Left lung (tissue), 14 donors: ENCODE measurements at places on chromosomes 4 and X.

- no peak for DNase-seq
These were observed 87.0 kb downstream of the RNF150 start for GRCh38 chr4:141046255-141046654.

GRCh38 chr4:159682996-159683395 is 580.1 kb downstream of the RAPGEF2 start:
- DNase-seq: no peak

- no peak for DNase-seq
These were observed 2.4 kb downstream of the PRICKLE3 start for GRCh38 chrX:49183701-49184281.

DNA sequence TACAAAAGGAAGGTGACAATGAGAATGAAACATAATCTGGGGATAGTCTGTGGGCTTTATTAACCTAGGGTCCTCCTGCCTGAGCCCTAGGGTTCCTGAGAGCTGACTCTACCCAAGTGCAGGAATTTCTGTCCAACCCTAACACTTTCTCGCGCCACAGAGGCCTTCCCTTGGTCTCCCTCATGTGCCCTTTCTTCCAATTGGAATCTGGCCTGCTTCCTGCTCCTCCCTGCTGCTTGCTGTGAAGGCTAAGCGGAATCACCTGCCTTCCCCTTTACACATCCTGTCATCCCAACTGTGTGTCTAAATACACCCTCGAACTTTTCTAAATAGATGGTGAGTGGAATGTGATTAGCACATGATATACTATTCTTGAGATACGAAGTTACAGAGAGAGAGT is 5.9 kb downstream of the MAGEA11 start:
- DNase-seq: no peak

GRCh38 chr4:18405054-18405453 is 383.5 kb upstream of the LCORL start:
- no peak for DNase-seq

- DNase-seq: no peak
These were observed 172.3 kb downstream of the SHROOM3 start for GRCh38 chr4:76607266-76607799.

- no peak for DNase-seq
These were observed 44.9 kb downstream of the JADE1 start for GRCh38 chr4:128854433-128854832.

DNA sequence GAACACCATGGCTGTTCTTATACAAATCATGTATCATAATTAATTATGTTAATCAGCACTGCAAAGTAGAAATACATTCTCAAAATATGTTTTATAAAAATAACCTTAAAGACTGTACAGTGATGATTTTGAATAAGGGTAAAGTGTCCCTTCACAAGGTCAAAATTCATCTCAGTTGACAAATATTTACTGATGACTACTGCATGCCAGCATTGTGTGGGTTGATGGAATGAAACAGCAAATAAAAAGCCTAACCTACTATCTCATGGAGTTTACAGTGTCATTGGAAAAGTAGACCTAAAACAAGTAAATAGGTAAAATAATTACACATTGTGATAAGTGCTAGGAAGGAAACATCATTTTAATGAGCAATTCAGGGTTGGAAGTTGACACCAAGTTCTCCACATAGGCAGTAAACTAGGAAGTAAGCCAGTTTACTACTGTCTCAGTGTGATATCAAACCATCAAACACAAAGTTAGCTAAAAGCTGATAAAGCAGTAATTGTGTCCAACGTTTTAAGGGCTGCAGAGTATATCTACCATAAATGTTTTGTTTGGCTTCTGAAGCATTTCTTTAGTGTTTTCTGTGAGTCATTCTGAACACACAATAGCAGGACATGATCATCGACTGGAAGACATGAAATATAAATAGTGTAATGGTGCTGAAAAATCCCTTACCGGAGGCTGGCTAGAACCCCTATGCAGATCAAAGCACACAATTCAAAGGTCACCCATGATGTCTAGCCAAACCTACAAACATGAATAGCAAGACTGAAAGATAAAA is 221.8 kb downstream of the DACH2 start:
- no peak for DNase-seq

DNA sequence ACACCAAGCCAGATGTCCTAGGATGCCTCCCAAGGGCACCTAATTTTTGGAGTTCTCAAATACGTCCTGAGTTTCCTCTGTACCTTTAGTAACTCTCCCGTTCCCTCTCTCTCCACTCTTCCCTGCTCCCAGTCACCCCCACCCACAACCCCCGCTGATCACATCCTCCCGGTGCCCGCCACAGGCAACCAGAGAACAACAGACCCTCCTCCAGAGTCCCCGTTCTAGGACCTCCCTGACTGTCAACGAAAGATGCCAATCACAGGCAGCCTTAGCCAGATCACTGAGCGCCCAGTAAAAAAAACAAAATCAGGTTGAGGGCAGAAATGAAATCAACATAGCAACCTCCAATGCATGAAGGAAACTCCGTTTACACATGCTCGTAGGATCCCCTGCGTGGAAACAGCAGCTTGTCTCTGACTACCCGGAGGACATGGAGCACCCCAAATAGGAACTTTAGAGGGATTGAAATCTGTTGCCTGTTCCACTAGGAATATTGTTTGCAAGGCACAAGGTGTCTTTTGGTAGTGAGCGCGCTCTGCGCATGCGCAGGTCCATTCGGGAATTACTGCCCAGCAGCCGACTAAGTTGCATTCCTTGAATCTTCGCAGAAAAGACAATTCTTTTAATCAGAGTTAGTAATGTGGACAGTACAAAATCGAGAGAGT is at the start of gene GABRB1:
TSS of gene GABRB1 (plus strand) at position 557 of the 668 bp plus-strand sequence.
- peak; percentile 71 for DNase-seq

GRCh38 chr4:150323406-150324325 is 245.4 kb downstream of the DCLK2 start:
- DNase-seq: peak; percentile 14

DNA sequence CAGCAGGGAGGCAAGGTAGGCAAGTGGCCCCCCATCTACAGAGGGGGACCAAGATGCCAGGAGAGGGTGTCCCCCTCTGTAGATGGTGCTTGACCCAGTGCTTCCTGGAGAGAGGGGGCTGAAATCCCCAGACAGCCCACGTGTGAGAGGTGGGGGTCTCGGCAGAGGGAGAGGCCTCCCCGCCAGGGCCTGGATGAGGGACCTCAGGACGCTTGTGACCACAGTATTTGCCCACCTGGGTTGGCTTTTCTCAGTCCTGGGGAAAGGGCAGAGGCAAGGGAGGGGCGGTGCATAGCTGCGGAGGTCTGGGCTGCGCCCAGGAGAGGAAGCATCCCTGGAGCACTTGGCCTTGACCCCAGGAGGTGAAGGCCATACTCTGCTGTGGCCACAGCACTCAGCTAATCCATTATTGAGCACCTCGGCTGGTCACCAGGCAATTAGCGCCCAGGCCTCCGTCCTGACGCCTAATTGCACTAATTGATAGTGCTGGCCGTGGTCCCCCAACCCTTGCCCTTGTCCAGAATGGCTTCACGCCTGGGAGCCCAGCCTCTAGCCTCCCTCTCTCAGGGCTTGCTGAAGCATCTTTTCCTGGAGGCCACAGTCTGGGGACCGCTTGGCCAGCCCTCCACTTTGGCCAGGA is 30.7 kb downstream of the HMX1 start:
- DNase-seq: peak; percentile 47

DNA sequence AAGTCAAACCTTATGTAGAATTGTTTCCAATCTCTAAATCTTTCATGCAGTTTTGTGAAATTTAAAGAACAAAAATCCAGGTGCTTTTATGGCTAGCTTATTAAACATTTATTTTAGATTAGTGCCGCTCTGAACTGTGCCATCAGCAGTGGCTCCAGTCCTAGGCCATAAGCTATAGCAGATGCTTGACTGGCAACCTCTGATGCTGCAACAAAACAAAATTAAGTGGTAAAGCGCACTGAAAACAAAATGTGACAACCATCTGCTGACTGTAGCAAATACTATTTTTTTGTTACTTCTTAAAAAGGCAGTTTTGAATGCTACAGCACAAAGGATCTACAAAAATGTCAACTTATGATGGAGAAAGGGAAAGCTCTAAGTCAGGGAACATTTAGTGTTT is 237.4 kb downstream of the DCLK2 start:
- DNase-seq: no peak

DNA sequence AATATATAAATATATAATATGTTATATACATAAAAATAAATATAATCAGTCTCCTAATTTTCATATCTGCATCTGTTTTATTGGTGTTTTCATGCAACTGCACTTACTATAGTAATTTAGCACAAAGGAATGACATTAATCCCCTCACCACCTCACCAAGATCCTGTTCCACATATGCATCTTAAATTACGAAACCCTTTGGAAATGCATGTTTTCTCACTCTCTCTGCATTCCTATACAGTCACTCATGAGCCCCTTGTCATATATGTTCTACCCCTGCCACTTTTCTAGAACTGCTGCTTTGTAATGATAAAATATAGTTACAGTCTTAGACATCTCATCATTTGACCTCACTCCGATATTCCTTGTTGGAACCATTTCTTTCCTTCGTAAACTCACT is 728.7 kb upstream of the SLIT2 start:
- DNase-seq: no peak

GRCh38 chrX:136200466-136200865 is 50.7 kb downstream of the MAP7D3 start:
- no peak for DNase-seq

- no peak for DNase-seq
These were observed 721 bp upstream of the TMEM150C start for GRCh38 chr4:82562564-82562854.

- DNase-seq: no peak
These were observed 344.6 kb upstream of the CTSO start for GRCh38 chr4:156298230-156298629.

DNA sequence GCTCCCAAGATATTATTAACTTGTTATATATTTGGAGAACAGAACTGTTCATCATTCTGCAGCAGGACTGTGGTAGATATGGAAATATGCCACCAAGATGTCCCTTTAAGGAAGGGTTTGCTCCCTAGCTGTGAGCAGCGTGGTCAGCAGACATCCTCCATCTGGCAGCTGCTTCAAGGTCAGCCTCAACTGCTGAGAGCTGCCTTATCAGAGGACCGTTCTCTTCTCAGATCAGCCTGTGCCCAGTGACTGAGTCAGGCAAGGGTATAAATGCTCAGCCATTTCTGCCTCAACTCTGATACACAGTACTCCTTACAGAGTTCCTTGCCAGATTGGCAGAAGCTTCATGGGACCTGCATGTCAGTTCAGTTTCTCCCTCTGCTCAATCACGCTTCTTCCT is 63.4 kb upstream of the MAGEB2 start:
- no peak for DNase-seq

- no peak for DNase-seq
These were observed 21.4 kb upstream of the CLGN start for GRCh38 chr4:140448830-140449229.

DNA sequence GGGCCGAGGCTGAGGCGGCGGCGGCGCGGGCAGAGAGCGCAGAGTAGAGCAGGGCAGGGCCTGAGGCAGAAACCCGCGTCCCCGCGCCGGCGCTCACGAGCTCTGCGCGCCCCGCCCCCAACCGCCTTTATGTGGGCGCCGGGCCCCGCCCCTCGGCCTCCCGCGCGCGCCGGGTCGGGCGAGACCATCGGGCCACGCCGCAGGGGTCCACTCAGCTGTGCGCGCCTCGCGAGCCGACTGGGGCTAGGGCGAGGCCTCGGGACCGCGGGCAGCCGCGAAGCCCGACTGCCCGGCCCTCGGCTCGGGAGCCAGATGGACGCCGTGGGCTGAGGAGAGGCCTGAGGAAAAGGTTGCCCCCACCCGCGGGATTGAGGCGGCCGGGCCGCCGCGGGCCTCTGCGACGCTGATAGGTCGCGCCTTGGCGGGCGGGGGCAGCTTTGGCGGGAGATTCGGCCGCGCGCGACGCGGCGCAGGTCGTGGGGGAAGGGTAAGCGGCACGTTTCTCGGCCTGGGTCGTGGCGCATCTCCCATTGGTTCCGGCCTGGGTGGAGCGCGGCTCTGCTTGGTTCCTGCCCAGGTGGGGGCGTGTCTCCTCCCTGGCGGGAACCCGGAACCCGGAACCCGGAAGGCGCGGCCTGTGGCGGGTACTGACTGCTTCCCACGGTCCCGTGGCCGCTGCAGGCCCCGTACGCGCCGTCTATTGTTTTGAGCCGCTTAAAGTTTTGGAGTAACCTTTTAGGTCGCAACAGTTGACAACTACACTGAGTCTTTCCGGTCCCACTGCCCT is at the start of gene SLBP:
TSS of gene SLBP (minus strand) at position 104 of the 787 bp plus-strand sequence. CDS start 131 bp downstream, outside the sequence.
- peak; percentile 99 for DNase-seq

DNA sequence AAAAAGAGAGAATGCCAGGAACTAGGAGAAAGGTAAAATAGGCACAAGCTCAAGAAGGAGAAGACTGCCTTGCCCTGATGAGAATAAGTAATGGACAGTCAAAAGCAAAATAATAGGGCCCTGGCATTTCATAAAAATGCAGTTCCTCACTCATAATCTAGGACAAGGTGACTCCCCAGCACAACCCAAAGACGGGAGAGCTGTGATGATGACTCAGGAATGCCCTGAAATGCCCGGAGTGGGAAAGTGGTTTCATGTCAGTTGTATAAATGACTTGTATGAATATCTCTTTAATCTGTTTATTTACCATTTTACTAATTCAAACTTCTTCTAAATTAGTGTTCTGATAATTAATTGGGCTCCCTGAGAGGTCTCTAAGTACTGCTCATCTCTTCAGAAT is 28.8 kb upstream of the SETD7 start:
- no peak for DNase-seq

DNA sequence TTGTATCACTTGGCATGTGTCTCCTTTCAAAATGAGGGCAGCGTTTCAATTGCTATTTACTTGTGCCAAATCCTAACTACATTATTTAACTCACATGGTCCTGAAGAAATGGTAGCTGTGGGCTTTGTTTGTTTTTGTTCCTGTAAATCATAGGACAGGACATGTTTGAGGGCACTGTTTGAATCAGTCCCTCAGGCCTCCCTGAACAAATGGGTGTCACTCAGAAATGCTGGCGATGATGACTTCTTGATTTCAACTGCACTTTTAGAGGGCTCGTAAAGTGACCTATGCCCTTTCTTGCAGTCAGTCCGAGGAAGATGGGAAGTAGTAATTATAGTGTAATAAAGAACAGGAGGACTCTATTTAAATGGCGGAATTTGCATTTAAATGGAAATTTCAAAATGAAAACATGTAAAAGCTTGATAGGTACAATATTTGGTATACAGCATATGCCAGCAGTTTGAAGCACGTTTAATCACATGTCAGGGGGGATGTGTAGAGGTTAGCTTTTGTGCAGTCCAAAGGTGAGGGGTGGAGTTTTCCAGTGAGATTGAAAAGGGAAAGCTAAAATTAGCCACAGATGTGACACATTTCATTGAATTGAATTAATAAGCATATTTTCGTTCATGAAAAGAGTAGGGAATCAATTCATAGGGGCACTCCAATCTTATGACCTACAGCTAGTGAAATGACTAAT is 1958.7 kb upstream of the IGFBP7 start:
- DNase-seq: no peak

GRCh38 chrX:3184176-3184930 is 143.1 kb downstream of the ARSF start:
- peak; percentile 33 for DNase-seq

DNA sequence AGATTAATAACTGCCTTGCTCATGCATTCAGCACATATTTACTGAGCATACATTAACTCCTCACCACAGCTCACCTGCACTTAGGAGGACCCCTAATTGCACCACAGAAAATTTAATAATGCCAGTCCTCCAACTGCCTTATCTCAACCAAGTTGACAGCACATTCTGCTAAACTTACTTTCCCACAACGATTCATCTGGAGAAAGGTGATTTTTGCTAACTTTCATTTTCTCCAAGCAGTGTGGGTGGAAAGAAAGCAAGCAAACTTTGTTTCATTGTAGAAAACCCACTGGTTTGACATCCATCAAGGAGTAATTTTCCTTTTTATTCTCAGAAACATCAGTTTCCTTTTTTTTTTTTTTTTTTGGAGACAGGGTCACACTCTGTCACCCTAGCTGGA is 49.1 kb downstream of the RASGEF1B start:
- DNase-seq: no peak
